Endothelial cell of umbilical vein (primary cell): ENCODE measurements at places on chromosomes 3 and 15. TPM values are rescaled to one million over a fixed set of nuclear protein-coding genes. Genes with fewer than 3 reads are reported as not detected.

DNA sequence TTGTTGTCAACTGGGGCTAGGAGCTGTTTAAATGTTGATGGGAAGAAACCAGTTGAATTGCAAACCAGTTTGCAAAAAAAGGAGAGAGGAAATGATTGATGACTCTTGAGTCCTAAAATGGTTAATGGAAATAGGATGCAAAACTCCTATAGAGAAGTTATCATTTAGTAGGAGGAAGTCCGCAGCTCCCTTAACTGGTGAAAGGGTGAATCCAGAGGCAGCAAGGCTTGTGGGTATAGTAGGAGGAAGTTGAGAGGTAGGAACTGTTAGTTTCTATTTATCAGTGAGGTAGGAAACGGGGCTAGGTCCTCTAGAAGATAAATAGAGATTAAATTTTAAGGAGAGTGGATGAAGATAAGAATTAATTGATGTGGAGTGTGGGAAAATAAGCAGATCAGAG is 15.4 kb downstream of the IREB2 start:
- no peak overlapping the region for H3K4me3 ChIP-seq
- H3K36me3 ChIP-seq = no peaks in the 10 kb centered on the region
- peaks cover 5% of the 10 kb centered on the region for H3K4me1 ChIP-seq
- no peak overlapping the region for H3K27ac ChIP-seq

DNA sequence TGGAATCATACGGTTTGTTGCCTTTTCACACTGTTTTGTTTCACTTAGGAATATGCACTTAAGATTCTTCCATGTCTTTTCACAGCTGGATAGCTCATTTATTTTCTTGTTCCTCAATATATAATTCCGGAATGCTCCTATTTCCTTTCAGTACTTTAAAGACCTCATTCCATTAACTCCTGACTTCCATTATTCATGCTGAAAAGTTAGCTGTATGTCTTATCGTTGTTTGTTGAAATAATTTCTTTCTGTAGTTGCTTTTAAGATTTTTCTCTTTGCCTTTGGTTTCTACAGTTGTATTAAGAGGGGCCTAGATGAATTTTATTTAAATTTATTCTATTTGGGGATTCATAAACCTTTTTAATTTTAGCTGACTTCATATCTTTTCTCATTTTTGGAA is 122.2 kb downstream of the ANXA2 start:
- no peaks in the 10 kb centered on the region for H3K4me1 ChIP-seq
- H3K36me3 ChIP-seq = no peaks in the 10 kb centered on the region
- H3K27me3 ChIP-seq = peaks cover 3% of the 10 kb centered on the region
- DNase-seq = no peak
- H3K4me3 ChIP-seq = no peak overlapping the region

DNA sequence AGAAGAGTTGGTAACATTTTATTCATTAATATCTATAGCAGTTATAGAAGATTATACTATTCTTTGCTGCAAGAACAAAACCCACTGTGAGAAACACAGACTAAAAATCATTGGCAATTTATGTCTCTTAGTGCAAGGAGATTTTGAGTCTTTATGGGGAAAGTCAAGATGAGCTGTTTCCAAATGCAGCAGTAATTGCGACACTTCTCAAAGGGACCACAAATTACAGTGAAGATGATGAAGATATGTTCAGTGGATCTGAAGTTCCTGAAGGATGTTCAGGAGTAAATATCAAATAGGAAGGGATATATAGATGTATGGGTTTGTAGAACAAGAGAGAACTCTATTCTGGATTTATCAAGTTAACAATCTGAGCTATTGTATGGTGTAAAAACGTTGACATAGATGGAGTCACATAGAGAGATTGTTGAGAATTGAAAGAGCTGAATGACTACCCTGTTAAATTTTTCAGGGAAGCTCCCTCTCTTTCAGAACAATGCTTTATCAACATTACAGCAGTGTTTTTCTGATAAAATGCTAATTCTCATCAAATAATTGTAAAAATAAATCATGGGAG is 71.8 kb downstream of the DTWD1 start:
- DNase-seq = no peak
- no peaks in the 10 kb centered on the region for H3K4me1 ChIP-seq
- H3K36me3 ChIP-seq = no peaks in the 10 kb centered on the region
- H3K27ac ChIP-seq = no peak overlapping the region

GRCh38 chr3:71074423-71074822 is 509.1 kb downstream of the FOXP1 start:
- DNase-seq = no peak
- H3K4me1 ChIP-seq = peaks cover 15% of the 10 kb centered on the region
- H3K27ac ChIP-seq = no peak overlapping the region
- H3K36me3 ChIP-seq = no peaks in the 10 kb centered on the region

DNA sequence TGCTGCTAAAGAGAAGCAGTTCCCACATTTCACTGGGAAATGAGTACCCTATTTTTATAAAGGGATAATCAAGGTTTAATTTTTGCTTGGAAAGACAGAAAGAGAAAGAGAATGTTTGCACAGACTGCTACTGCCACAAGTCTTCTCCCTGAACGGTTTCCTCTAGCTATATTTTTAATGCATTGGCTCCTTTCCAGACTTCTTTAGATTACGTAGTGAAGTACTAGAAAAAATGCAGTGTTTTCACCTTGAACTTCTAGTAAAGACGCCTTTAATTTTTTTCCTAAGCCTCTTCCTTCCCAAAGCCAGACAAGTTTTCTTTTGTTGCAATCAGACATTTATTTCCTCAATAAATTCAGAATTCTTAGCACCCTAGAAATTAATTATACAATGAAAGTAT is 248.3 kb upstream of the CCDC54 start:
- no peak overlapping the region for H3K4me3 ChIP-seq
- peaks cover 1% of the 10 kb centered on the region for H3K27me3 ChIP-seq
- no peaks in the 10 kb centered on the region for H3K36me3 ChIP-seq
- no peaks in the 10 kb centered on the region for H3K4me1 ChIP-seq
- peak; percentile 34 for DNase-seq
- no peak overlapping the region for H3K27ac ChIP-seq

- H3K36me3 ChIP-seq = no peaks in the 10 kb centered on the region
- no peak for DNase-seq
- H3K4me1 ChIP-seq = no peaks in the 10 kb centered on the region
- no peaks in the 10 kb centered on the region for H3K27me3 ChIP-seq
Measured at GRCh38 chr3:68436619-68437401, 495.5 kb downstream of the TAFA4 start.

- no peak overlapping the region for H3K4me3 ChIP-seq
- H3K36me3 ChIP-seq = no peaks in the 10 kb centered on the region
- H3K4me1 ChIP-seq = no peaks in the 10 kb centered on the region
- no peak for DNase-seq
- no peaks in the 10 kb centered on the region for H3K27me3 ChIP-seq
- H3K27ac ChIP-seq = no peak overlapping the region
Measured at GRCh38 chr3:7854266-7854665, 647.4 kb upstream of the LMCD1 start.

DNA sequence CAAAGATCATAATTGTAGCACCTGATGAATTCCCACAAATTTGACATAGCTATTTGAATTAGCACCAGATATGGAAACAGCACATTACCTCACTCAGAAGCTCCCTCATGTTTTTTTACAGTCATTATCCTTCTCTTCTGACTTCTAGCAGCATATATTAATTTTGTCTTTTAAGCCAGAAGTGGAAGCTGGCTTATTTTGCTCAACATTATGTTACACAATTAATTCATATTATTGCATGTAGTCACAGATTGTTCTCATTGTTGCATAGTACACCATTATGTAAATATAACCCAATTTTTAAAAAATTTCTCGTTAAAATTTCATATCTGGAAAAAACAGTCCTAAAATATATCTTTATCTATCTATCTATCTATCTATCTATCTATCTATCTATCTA is 762.3 kb downstream of the TUSC7 start:
- no peaks in the 10 kb centered on the region for H3K36me3 ChIP-seq
- no peaks in the 10 kb centered on the region for H3K27me3 ChIP-seq
- DNase-seq = no peak
- H3K4me3 ChIP-seq = no peak overlapping the region
- no peak overlapping the region for H3K27ac ChIP-seq

- H3K4me1 ChIP-seq = no peaks in the 10 kb centered on the region
- H3K36me3 ChIP-seq = no peaks in the 10 kb centered on the region
- H3K4me3 ChIP-seq = no peak overlapping the region
- no peaks in the 10 kb centered on the region for H3K27me3 ChIP-seq
- no peak for DNase-seq
Measured at GRCh38 chr15:76368122-76368621, 31.6 kb downstream of the ISL2 start.

GRCh38 chr3:87796137-87796842 is 262.5 kb downstream of the CGGBP1 start:
- no peaks in the 10 kb centered on the region for H3K36me3 ChIP-seq
- H3K27ac ChIP-seq = no peak overlapping the region
- H3K4me3 ChIP-seq = no peak overlapping the region
- peaks cover 22% of the 10 kb centered on the region for H3K27me3 ChIP-seq

DNA sequence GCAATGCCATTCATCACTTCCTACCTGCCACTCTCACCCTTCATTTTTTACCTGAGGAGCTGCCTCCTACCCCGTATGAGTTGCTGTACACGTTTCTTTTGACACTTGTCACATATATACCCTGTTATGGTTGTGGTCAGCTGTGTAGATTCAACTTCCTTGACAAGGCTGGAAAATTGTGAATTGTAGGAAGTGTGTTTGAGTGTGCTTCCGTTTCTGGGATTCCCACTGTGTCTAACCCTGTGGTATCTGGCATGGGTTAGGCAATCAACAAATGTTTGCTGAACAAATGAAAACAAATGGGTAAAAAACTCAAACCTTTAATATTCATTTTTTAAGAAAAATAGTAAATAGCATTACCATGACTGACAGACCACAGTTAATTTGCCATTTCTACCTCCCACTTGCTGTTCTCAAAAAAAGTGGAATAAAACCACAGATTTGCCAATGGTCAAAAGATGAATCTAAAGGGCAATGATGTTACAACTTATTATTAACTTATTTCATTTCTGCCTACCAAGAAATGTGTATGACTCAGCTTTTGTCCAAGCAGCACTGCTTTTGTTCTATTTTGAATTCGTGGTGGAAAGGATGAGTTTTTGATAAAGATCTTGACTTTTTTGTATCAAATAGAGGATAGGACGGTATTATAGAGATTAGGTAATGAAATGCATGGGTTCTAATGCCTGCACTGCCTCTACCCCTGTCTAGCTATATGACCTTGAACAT is 404.6 kb downstream of the LPP start:
- peaks cover 25% of the 10 kb centered on the region for H3K4me1 ChIP-seq
- H3K36me3 ChIP-seq = no peaks in the 10 kb centered on the region
- peak; percentile 64 for DNase-seq
- H3K27ac ChIP-seq = peak overlapping the region; percentile 69
- H3K27me3 ChIP-seq = no peaks in the 10 kb centered on the region

DNA sequence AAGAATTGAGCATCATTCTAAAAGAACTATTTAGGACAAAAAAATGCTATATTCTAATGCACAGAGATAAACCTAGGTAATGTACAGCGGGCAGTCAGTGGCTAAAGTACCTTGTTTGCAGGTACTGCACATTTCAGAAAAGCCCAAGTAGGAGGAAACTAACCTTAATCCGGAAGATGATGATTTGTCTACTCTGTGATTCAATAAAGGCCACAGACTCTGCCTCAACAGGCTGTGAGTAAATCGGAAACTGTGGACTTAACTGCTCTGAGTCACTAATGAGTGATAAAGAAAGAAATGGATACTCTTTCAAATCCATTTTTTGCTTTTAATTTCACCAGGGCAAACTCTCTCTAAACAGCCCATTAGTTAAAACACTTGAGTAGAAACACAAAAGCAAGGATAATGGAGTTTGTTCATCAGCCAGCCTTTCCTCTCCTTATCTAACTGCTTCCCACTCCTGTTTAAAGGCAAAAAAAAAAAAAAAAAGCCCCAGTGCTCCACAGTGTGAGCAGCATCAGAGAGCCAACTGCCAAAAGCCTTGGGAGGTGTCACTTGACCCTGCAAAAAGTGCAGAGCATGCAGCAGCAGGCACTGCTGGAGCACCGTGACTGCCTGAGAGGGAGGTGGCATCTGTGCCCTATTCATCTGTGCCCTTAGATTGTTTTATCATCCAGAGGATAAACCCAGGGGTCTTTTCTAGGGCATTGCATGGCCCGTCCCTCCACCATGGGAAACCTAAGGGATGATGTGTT is 187.7 kb downstream of the SATB1 start:
- H3K4me1 ChIP-seq = no peaks in the 10 kb centered on the region
- peak; percentile 1 for DNase-seq
- H3K4me3 ChIP-seq = no peak overlapping the region
- peak overlapping the region; percentile 7 for H3K27ac ChIP-seq
- no peaks in the 10 kb centered on the region for H3K36me3 ChIP-seq

DNA sequence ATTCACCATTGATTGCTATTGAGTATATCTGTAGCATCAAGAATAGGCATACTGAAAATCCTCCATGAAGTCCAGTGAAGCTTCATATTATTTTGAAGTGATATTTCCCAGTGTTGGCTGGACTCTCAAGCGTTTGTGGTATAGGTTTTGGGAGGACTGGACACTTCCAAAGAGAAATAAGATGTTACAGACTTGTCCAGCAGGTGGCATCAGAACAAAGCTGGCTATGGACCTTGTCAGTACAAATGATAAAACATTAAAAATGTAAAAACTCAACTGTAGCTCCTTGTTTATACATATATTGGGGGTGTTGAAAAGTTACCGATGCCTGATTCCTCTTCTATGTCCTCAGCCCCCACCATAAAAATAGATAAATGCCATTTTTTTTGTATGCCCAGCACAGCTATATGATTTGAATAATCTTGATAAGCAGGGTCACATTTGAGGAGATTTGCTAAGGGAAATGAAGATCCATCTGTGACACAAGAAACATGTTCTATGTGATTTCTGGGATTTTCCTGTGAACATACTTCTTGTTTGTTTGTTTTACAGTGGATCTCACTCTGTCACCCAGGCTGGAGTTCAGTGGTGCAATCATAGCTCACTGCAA is 54.5 kb upstream of the GOLGA6B start:
- H3K4me1 ChIP-seq = no peaks in the 10 kb centered on the region
- H3K4me3 ChIP-seq = no peak overlapping the region
- no peaks in the 10 kb centered on the region for H3K27me3 ChIP-seq
- no peak overlapping the region for H3K27ac ChIP-seq
- peak; percentile 56 for DNase-seq

DNA sequence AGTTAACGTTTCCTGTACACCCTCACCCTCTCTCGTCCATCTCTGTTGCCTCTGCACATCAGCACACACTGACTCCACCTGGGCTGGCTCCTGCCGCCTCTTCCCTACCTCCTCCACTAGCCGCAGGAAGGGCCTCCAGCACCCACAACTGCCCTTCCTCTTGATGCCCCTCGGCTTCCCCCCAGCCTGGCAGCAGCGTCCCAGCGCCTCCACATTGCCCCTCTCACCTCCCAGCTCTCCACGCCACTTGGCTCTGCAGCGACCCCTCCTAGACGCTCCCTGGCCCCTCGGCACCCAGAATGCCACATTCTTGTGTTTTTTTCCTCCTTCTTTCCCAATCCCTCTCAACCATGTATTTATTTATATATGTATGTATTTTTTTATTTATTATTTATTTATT is 73.6 kb downstream of the ST8SIA2 start:
- H3K4me1 ChIP-seq = no peaks in the 10 kb centered on the region
- H3K36me3 ChIP-seq = no peaks in the 10 kb centered on the region
- no peak for DNase-seq
- no peak overlapping the region for H3K4me3 ChIP-seq
- H3K27me3 ChIP-seq = no peaks in the 10 kb centered on the region

Gene FMN1
- polyA plus RNA-seq = 0.01 and 0.02 TPM in 2 replicates

Gene OIP5
- 11.8 and 11.9 TPM in 2 replicates for polyA plus RNA-seq

Gene IL12A
- polyA plus RNA-seq = 1.6 and 2.8 TPM in 2 replicates

Gene CCDC54
- not detected in 2 replicates for polyA plus RNA-seq

Gene CSTA
- polyA plus RNA-seq = not detected in 2 replicates

Gene TRH
- not detected in 2 replicates for polyA plus RNA-seq

Gene TMC3
- polyA plus RNA-seq = not detected in 2 replicates

Gene MON1A
- 31.1 and 37.0 TPM in 2 replicates for polyA plus RNA-seq

Gene SPSB4
- 0.06 TPM in 1 of 2 replicates, not detected in the other for polyA plus RNA-seq
